ENCODE measurements at places on chromosomes 4 and X.
A peak's percentile ranks its signal among the peaks of the same experiment; 100 is the strongest.

DNA sequence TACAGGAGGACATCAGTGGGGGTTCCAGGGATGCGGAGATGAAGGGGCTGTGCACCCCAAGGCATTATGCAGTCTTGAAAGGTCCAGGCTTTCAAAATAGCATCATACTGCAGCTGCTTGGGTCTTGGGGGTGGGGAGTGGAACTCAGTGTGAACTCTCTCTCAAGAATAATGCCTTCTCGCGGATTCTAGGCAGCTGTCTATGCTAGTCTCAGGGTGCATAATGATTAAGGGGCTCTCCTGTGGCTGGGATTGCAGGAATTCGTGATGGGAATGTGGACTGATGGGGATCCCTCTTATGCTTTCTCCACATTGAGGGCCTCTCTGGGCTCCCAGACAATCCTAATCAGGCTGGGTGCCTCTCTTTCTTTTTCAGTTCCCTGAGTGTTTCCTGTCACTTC, 172.2 kb upstream of the ARHGAP24 start:
- no peak for DNase-seq

DNA sequence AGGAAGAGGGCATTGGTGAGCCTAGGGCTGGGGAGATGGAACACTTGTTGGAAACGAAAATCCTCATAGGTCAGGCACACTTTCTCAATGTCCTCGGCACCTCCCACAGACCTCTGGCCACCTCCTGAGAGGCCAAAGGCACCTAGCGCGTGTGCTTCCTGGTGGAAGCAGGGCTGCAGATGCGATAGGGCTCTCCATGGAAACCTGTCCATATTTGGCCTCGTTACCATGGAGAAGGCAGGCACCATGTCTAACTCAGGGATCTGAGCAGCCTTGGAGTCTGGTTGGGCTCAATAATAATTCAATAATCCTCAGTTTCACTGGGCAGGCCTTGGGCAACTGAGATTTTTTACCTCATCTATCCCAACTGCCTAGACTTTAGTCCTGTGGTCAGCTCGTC, 58.3 kb downstream of the RAI2 start:
- no peak for DNase-seq

GRCh38 chr4:38082021-38082420, 121.8 kb downstream of the PTTG2 start:
- DNase-seq: no peak

GRCh38 chr4:137614491-137614890, 82.2 kb upstream of the PCDH18 start:
- DNase-seq: no peak

DNA sequence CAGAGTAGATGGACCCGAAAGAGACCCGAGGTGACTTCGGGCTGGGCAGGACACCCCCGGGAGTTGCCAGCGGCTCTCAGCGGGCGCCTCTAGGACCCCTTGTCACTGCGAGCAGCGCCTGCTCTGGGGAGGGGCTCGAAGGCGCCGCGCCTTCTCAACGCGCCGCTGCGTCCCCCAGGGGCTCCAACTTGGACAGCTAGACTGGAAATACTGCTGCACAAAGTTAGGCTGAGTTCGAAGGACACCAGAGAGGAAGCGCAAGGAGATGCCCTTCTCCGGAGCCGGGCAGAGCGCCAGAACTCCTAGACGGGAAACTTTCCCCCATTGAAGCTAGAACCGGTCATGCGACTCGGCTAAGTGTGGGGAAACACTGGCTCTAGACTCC, 493 bp upstream of the KCNIP4 start:
- no peak for DNase-seq

- DNase-seq: no peak
Observed at GRCh38 chr4:76494243-76494642, 59.2 kb downstream of the SHROOM3 start.

GRCh38 chr4:47075919-47076318, 44.6 kb downstream of the GABRB1 start:
- DNase-seq: no peak

- no peak for DNase-seq
Observed at GRCh38 chr4:74205559-74205958, 47.6 kb downstream of the MTHFD2L start.

- no peak for DNase-seq
Observed at GRCh38 chr4:128291096-128291495, 3.5 kb upstream of the PGRMC2 start.

DNA sequence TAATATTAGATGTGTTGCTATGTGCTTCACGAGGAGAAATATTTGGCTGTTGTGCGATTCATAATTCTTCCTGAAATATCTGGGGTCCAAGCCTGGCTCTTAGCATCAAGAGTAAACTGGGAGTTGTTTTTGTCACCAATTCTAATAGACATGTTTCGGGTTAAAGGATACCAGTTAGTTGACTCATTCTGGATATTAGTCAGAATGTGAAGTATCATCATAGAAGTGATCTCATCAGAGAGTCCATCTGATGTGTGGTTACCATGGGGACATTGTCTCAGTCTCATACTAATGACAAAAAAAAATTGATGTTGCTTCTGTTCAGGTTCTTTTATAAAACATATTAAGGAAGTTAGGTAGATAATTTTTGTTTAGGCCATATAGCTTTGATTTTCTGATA, 57.2 kb upstream of the MTMR1 start:
- DNase-seq: no peak

DNA sequence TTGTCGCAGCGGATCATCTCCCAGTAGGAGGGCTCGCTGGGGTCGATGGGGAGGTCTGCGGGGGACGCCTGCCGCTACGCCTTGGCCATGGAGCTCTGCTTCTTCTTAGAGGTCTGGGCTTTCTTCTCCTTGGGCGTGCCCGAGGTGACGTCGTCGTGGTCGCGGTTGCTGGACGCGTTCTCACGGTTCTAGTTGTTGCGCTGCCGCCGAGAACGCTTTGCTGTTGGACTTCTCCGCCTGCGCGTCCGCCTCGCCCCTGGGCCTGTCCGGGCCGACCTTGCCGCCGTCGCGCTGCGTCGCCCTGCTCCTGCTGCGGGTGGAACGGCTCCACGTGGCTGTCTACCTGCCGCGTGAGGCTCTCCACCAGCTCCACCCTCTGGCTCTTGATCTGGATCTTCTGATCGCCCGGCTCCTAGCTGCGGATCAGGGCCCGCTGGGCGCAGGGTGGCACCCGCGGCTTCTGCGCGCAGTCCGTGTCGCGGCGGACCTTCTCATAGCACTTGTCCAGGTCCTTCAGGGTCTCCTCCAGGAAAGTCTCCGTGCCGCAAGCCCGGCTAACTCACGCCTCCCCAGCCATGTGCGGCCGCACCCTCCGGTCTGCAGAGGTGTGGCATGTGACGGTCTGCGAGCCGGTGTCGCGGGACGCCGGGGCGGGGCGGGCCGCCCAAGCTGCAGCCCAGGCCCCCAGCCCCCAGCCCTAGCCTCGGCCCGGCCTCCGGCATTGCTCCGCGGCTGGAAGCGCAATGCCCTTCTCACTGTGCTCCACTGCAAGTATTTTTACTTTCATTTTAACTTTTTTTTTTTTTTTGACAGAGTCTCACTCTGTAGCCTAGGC, 40.5 kb upstream of the OGT start:
- peak; percentile 39 for DNase-seq

GRCh38 chr4:55510685-55511084, 36.0 kb downstream of the CLOCK start:
- DNase-seq: no peak

GRCh38 chr4:168857009-168857408, 153.0 kb downstream of the CBR4 start:
- no peak for DNase-seq

GRCh38 chr4:157079441-157079840, 3.5 kb downstream of the GLRB start:
- DNase-seq: no peak

DNA sequence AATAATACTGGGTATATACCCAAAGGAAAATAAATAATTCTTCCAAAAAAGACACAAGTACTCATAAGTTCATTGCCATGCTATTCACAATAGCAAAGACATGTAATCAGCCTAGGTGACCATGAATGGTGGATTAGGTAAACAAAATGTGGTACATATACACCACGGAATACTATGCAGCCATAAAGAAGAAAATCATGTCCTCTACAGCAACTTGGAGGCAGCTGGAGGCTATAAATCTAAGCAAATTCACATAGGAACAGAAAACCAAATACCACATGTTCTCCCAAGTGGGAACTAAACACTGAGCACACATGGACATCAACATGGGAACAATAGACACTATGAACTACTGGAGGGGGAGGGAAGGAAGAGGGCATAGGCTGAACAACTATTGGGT, 146.2 kb downstream of the ATRX start:
- DNase-seq: no peak

- no peak for DNase-seq
Observed at GRCh38 chrX:41381685-41382084, 47.7 kb downstream of the DDX3X start.

DNA sequence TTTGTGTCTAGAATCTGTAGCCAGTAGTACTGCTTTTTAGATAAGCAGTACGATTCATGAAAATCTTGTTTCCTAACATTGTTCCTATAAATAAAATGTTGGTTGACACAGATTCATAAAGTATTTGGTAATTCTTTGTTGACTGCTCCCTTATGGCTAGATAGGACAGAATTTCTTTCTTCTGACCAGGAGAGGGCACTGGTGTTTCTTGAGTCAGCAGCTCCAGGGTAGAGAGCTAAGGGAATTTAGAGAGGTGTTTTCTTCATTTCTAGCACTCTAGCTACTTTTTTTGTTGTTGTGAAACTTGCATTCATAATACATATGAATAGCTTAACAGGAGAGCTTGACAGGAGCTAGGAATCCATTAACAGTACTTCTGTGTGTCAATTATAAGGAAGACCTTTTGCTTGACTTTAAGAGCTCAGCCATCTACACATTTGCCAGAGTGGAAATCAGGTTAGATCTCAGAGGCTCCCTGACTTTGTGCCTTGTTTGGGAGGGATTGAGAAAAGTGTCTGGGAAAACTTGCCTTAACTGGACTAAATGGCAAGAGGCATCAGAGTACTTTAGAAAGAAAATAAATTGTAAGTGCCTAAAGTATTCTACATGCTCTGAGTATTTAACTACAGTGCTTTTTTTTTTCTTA, 756.1 kb downstream of the SH3BGRL start:
- DNase-seq: no peak

DNA sequence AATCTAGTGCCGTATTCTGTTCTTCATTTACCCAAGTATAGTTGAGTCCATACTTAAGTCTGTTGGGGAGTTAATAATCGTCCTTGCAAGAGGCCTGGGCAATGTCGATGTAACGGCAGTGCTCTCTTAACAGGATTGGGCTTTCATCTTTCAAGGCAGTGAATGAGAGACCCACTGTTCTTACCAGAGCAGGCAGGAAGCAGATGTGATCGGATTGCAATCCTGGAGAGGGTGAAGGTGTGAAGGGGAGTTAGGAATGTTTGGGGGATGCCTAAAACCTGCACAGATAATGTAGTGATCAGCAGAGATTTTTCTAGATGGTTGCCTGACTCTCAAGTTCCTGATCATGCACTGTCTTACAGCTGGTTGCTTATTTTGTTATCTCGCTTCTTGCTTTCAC, 308.4 kb downstream of the AFF2 start:
- DNase-seq: no peak

GRCh38 chr4:166153548-166153947, 280.5 kb downstream of the TLL1 start:
- DNase-seq: no peak

DNA sequence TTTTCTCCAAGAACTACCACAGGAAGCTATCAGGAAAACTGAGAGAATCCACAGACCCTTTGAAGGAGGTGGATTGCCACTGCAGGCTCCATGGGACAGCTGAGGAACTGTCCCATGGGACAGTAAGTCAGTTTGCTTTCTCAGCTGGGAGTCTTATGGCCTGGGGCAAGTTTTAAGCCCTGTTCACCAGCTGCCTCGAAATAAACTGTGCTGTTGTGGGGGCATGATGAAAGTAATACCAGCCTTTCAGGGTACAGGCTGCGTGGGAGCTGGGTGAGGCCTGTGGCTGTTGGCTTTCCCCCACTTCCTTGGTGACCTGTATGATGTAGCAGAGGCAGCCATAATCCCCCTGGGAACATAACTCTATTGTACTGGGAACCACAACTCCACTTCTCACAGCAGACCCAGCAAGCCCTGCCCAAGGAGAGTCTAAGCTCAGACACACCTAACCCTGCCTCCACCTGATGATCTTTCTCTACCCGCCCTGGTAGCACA, 452.1 kb downstream of the STPG2 start:
- DNase-seq: no peak

DNA sequence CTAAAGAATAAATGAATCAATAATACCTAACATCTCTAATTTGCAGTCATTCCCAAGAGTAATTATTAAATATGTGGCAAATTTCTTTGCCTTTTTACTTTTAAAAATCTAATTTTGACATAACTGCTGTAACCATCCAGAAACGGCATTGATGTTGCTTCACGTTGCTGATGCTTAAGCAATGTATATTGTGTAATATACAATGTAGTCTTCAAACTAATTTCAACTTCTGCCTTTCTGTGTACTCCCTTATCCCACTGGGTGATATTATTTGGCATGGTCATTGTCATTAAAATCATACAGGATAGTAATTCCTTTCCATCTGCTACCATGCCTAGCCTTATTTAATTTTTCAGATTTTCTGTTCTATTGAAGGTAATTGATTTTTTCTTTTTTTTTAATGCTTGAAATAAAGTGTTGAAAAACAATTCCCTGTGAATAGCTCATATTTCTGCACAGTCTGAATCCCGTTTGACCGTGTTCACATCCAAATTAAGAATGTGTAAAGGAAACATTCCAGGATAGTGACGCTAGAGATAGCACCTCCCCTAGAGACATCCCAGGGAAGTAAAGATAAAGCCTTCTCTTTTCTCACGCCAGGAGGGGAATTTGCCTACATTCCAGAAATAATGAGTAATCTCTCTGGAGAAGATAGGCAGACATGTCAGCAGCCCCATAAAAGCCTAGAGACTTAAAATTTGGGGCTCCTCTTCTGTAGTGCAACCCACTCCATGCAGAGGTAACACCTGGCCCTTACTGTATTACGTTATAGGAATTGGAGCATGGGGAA, 8.6 kb downstream of the FAM200B start:
- DNase-seq: no peak

- no peak for DNase-seq
Observed at GRCh38 chrX:101108284-101108683, 10.3 kb downstream of the CENPI start.

DNA sequence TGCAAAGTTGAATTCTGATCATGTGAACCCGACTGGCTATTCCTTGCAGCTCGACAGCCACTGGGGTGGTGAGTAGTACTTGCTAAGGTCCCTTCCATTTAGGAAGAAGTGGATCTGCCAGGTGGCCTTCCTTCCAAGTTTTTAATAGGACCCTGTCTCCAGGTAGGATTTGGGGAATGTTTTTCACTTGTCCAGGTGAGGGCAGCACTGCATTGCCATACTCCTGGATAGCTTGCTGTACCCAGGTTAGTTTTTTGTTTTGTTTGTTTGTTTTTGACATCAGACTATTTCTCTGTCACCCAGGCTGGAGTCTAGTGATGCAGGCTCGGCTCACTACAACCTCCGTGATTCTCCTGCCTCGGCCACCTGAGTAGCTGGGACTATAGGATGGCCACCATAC, 29.8 kb downstream of the SAGE1 start:
- no peak for DNase-seq
